ENCODE measurements at places on chromosomes 2 and 18.

DNA sequence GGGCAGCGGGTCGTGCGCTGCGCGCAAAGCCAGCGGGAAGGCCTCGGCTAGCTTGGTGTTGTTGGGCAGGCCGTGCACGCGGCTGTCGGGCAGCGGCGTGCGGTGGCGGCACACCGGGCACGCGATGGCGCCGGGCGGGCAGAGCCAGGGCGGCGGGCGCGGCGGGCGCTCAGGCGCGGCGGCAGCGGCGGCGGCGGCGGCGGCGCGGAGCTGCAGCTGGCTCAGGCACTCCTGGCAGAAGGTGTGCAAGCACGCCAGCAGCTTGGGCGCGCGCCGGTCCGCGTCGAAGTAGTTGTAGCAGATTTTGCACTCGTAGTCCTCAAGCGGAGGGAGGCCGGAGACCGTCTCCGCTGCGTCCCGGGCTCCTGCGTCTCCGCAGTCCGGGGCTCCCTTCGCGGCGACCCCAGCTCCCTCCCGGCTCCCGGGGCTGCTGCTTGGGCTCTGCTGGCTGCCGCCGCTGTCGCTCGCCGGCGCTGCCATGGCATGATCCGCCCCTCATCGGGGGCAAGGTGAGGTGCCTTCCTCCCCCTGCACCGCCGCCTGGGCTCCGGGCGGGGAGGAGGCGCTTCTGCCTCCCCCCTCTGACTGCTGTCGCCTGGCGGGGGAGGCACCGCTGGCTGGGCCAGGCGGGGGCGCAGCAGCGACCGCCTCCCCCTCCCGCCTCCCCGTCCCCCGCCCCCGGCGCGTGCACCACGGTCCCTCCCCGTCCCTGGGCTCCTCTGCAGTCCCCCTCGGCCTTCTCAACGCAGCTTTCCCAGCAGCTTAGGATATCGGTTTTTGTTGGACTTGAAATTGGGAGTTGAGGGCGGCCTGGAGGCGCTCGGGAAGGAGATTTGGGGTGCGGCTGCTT lies 21.0 kb upstream of the PAX3 start:
- DNase-seq: no peak

- DNase-seq: no peak
These were observed 32.6 kb upstream of the SP3 start for GRCh38 chr2:173997753-173998152.

DNA sequence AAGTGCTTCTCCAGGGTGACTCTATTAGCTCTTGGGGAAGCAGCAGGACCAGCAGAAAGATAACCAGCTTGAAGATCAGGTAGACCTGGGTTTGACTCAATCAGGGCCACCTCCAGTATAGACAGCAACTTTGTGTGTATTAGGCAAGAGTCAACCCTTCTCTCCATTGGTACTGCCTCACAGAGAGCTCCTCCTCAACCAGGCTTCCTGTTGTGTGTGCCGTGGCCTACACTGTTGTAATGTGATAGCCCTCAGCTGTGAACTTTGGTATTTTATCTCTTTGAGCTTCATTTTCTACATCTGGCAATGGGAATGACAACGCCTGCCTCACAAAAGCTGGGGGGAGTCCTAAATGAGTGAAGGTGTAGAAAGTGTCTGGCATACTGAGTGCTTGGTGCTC lies 17.0 kb upstream of the MAP3K20 start:
- no peak for DNase-seq

- no peak for DNase-seq
These were observed 210.3 kb downstream of the CLIP4 start for GRCh38 chr2:29325544-29325943.

DNA sequence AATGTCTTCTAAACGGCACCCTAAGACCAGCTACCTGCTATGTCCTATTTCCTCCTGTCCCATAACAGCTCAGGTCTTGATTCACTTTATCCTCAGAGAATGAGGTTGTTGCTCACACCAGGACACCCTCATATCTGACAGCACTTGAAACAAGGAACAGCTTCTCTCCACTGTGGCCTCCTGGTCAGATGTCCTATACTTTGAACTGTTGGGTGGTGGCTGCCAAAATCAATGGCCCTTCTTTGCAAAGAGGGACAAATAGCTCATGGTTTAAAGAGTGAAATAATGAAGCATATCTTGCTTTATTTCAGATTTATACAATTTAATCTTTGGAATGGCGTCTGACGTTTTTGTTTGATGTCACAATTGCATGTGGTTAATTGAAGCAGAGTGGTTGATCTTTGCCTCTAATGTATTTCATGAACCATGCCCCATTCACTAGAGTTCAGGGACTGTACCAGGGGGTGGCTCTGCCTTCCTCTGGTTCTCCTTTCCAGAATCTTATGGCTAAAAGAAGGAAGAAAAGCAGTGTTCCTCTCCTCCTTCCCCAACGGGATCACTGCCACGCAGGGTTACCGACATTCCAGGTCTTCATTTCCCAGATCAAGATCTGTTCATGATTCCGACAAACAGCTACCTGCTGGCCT lies 24.1 kb upstream of the ZCCHC2 start:
- DNase-seq: no peak

GRCh38 chr2:143524559-143525401 lies 395.6 kb downstream of the ARHGAP15 start:
- no peak for DNase-seq

DNA sequence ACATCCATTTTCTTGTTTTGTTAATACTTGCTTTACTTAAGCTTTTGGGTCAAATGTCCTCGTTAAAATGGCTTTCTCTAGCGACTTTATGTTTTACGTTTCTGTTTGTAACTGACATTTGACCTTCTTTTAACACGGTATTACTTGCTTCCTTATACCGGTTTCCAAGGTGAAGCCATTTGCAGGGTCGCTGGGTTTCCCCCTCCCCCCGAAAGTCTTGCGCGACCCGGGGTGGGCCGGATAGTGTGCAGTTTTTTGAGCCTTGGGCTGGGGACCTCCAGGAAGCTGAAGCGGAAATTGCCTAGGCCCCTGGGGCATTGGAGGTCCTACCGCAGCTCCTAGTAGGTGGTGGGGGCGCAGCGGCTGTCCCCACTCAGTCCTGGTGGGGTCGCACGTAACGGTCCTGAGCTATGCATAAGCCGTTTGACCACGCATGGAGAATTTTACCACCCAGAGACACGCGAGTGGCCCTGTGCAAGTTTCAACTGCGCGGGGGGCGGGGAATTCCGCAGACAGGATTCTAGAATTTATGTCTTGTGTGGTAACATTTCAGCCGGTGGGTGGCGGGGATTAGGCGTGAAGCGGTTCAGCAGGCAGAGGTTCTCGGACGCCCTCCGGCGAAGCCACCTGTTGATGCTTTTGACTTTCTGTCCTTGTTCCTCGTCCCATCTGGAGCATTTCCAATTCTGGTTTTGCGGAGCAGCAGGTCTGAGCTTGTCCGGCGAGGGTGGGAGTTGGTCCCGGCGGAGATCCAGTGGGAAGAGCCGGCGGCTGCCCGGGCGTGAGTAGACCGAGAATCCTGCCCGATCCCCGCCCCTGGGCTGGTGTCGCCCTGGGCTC lies 2.4 kb downstream of the CFLAR start:
- no peak for DNase-seq

DNA sequence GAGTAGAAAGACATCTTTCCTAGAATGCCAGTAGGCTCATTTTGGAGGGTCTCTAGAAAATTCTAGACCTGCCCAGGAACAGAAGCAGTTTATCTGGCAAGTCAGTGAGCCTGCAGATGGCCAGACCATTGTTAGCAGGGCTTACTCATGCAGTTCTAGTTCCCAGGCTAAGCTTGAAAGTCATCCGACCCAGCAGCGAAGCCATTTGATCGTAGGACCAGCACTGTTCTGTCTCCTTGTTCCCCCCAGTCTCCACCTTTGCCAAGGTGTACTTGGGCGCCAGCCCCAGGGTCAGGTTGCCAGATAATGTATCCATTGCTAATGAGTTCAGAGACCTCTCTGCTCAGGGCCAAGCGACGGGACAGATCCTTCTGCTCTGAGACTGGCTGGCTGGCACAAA lies 70.1 kb downstream of the EPAS1 start:
- no peak for DNase-seq

- DNase-seq: no peak
These were observed 725.8 kb downstream of the TSN start for GRCh38 chr2:122481244-122481622.

DNA sequence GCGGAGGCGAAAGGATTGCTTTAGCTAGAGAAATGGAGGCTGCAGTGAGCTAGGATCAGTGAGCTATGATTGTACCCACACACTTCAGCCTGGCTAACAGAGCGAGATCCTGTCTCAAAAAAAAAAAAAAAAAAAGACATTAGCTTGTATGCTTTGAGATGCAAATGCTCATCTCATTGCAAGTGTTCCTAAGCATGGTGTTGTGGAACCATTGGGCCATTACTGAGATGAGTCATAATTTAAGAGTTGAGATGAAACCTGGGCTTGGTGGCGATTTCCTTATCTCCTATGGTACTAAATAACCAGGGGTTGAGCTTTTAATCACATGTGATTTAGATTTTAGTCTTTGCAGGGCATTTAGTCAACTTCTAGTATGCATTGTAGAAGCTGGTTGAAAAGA lies 2.2 kb downstream of the PLEKHA3 start:
- no peak for DNase-seq

DNA sequence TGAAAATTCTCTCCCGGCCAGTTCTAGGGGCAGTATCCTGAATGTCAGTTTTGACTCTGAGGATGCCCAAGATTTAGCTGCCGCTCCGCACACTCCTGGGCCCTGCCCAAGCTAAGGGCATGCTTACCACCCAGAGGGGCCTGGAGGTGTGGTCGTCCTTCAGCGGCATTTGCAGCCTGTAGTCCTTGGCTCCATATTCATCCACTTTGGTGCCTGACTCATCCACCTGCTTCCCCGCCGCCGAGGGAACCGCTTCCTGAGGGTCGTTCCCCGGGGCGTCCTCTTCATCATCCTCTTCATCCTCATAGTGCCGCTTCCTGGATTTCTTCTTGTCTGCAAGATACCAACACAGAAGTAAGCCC lies 577 bp downstream of the ERCC3 start:
- no peak for DNase-seq

DNA sequence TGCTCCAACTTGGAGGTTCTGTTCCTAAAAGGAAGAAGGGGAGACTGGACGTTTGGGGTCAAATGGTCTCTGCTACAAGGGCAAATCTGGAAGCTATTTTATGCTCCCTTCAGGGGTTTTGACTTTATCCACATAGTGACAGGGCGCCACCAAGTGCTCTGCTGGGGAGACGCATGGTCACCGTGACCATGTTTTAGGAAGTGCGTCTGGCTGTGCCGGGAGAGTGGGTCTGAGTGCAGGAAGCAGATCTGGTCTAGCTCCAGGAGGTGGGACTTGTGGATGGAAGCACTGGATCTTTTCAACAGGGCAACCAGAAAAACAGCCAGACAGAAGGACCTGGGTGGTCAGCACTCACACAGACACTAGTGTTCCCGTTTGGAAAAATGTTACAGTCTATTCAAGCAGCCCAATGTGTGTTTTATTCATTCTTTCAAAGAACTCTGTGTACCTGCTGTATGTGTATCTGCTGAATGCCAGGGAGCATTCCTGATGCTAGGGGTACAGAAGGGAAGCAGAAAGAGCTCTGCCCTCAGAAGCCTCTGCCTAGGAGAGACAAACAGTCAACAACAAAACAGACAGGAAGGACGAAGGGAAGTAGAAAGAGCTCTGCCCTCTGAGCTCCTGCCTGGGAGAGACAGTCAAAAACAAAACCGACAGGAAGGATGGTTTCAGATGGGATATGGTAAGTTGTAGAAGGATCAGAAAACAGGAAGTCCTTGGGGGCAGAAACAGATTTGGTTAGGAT lies 14.3 kb downstream of the IMPA2 start:
- peak; percentile 43 for DNase-seq

DNA sequence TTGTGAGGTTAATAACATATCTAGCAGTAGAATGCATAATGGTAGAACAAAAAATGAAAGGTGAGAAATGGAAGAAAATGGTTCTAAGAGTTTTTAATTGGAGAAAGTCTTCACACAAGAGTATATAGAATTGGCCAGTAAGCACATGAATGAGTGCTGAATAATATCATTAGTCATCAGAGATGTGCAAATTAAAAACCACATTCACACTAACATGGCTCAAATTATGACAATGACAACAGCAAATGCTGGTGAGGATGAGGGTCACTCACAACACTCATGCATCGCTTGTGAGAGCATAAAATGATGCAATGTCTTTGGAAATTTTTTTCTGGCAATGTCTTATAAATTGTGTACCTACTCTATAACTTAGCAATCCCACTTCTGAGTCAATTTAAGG lies 1355.4 kb upstream of the ACVR2A start:
- no peak for DNase-seq

DNA sequence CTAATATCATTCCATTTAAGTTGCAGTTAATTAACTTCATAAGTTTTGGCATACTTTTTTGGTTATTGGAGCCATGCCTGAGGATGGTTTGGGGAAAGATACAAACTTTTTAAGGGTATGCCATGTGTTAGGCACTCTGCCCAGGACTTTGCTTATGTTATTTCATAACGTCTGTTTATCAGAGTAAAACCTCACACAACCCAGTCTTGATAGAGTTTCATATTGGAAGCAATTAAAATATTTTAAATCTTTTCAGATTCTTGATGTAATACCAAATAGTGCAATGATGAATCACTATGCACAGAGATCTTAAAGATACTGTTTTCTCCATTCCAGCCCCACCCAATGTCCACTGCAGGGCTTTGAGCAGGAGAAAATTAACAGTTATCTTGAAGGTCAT lies 529.1 kb upstream of the HNMT start:
- peak; percentile 82 for DNase-seq

- no peak for DNase-seq
These were observed 90.1 kb upstream of the COL3A1 start for GRCh38 chr2:188884046-188884445.

- DNase-seq: no peak
These were observed 47.2 kb upstream of the RAB12 start for GRCh38 chr18:8562070-8562469.

GRCh38 chr18:24228667-24229041 lies 89.8 kb downstream of the CABYR start:
- no peak for DNase-seq

- DNase-seq: no peak
These were observed 311.1 kb upstream of the RAB12 start for GRCh38 chr18:8298186-8298585.

- DNase-seq: no peak
These were observed 94.9 kb downstream of the TMEM131 start for GRCh38 chr2:97900806-97901205.

DNA sequence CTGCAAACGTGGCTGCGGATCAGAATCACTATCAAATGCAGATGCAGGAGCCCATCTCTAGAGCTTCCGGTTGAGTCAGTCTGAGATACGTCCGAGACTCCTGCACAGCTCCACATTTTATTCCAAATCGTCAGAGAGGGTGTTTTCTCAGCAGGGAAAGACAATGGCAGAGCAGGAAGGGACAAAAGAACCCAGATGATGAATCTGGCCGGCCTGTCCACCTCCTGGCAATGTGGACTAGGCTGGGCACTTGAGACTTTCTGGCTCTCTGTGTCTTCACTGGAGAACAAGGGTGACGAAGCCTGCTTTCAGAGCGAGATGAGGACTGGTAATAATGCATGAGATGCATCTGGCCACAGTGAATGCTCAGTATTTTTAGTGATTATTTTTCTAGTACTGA lies 255.9 kb upstream of the MYT1L start:
- DNase-seq: no peak

DNA sequence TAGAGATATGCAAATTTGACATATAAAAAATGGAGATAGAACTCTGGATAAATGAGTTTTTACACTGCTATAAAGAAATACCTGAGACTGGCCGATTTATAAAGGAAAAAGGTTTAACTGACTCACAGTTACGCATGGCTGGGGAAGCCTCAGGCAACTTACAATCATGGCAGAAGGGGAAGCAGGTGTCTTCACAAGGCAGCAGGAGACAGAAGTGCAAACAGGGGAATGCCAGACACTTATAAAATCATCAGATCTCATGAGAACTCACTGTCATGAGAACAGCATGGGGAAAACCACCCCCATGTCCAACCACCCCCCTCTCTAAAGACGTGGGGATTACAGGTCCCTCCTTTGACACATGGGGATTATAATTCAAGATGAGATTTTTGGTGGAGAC lies 1540.2 kb upstream of the SLC39A10 start:
- DNase-seq: no peak
